Cortex of kidney (tissue), 1 donor: ENCODE measurements at places on chromosomes 2 and 18.

DNA sequence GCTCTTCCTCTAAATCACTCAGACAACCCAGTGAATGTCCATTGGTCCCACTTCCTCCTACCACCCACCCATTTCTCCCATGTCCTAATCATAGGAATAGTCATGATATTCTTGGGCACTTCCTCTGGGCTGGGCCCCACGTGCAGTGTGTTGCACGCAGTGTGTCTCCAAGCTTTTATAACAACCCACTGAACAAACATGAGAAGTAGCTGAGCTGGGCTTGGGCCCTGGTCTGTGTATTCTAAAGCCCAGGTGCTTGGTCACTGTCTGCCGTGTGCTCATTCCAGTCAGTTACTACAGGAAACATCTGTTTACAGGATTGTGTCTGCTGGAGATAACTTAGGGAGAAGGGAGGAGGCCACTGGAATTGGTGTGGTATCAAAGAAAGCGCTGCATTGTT lies 64.2 kb upstream of the THOC1 start:
- DNase-seq = no peak

DNA sequence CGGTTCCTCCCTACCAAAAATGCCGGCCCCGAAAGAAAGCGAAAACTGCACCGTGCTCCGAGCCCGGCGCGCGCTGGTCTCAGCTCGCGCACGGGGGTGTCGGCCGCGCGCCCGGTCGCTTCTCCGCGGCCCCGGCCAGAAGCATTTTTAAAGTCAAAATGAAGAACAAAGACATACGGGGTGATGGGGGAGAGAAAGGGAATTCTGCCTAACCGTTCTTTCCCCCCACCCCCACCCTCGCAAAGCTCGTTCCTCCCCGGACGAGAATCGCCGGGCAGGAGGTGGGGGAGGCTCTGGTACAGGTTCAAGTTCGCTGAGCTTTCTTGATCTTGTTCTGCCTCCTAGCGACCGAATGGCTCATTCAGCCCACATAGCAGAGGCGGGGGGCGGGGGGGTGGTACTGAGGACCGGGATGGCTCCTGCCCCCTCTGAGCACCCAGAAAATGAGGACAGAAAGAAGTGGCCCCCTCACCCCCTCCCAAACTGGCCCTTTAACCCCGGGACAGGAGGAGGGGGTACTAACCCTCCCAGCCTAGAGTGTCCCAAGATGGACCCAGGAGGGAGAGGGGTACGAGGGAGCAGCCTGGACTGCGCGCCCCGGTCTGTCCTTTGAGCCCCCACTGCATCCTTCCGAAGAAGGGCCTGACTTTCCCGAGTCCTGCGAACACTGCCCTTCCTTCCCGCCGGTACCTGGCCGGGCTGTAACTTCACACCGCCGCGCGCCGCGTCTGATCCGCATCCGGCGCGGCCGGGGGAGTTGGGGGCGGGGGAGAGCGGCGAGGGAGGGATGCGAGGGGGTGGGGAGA lies 3.1 kb downstream of the BCL11A start:
- no peak for DNase-seq

GRCh38 chr18:59910967-59911366 lies 11.2 kb downstream of the PMAIP1 start:
- DNase-seq = no peak

DNA sequence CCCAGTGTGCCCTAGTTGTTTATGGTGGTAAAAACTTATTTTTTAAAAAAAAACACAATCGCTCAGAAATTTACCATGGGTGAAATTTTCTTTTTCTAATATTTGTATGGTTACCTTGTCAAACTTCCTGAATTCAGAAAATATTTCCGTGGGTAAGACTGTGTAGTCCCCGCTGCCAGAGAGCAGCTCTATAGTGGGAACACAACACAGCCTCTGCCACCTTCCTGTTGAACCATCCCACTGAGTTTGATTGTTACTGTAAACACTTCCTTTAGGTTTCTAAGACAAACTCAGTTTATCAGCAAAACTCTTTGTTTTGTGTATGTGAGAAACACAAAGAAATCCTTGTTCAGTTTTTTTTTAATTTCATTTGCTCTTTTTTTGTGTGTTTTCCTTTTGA lies 17.9 kb downstream of the DNAH6 start:
- no peak for DNase-seq

DNA sequence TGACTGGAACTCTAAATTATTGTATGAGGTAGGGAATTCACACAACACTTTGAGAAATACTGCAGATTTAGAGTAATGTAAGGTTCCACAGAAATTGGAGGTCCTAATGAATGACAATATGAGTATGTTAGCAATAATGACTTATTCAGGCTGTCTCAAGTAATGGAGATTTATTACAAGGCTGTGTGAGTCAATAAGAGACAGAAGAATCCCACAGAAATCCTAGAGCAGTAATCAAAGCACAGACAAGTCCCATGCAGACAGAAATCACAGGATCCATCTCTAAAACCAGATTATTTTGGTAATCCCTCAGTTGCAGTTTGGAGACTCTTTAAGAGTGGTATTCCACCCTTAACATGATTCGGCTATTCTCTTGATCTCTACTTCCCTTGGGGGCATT lies 83.6 kb downstream of the FAM161A start:
- no peak for DNase-seq

DNA sequence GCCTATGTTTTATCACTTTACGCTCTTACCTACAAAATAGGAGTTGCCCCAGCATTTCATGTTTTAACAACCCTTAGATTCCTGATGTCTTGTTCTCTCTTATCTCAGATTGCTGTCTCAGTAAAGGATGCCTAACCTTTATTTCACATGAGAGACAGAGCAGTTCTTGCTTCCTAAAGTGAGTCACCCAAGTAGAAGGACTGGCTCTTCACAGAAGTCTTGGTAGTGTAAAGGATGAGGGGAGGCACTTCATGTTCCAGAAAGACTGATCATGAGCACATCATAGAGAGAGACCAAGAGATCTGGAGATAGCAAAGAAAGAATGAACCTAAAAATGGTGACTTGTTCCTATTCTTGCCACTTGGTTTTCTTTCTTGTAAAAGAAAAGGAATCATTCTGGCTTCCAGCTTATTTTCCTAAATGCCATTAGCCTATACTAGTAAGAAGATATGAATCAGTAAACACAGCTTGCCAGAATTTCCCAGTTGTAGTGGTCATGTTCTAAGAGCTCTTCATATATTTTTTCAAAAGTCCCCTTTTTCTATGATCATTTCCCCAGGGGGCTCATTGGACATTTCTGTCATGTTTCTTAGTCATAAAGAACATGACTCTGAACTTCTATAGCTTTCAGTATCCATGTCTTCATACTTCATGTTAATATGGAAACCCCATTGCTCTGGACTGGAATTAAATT lies 54.9 kb downstream of the MAPRE2 start:
- DNase-seq = no peak

GRCh38 chr18:74342416-74343043 lies 26.9 kb downstream of the C18orf63 start:
- no peak for DNase-seq

DNA sequence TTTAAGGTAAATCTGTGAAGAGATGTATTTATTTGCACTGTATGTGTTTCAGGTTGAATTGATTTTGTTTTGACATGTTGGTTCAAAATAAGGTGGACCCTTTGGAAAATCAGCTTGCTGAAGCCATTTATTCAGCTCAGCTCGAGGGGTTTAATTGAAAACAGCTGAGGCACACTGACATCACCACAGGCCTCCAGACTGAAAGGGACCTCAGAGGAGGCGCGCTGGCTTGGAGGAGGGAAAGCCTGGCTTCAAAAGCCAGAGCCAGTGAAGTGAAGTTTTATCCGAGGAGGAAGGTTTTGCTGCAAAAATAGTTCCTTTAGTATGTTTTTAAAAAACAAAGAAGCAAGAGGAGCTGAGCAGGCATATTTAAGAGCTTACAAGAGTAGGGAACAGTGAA lies 26.9 kb upstream of the DNMT3A start:
- DNase-seq = no peak

DNA sequence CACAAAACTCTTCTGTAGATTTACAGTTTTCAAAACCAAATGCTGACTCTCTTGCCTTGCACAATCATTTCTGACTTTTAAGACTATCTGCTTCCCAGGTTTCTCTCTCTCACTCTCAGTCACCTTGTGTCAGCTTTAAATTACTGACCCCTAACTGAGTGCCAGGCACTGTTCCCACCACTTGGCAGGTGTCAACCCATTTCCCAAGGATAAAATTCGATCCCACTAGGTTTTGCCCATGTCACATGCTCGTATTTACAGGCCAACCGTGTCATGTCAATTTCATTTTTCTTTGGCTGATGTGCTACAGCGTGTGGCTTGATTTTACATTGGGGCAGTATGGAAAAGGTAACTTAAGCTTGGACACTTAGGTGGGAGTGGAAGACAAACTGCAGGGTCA lies 26.1 kb upstream of the LMAN1 start:
- DNase-seq = no peak

DNA sequence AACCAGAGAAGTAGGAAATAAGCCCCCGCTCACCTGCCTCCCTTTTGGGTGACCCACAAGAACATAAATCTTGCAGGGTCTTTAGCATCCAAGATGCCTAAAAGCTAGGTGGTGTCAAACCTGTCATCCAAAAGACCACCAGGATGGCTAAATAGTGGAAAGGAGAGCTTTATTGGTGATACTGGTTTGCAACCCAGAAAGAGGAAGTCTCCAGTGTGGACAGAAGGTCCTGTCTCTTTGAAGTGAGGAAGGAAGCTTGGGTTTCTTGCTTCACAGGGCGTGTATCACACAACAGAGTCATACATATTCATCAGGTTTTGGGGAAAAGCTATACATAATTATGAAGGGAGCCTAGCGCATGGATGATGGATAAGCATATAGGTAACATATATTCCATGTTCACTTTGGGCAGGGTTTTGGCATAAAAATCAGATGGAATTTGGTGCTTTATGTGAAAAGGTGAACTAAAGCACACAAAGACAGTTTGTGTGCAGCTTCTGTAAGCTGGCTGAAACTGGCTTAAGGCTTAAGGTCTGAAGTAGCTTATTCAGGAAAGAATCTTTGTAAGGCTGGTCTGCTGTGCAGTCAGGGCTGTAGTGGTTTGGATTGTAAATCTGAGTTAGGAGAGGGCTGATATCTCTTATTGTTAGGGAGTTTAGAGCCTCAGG lies 102.2 kb upstream of the MSH2 start:
- DNase-seq = no peak

DNA sequence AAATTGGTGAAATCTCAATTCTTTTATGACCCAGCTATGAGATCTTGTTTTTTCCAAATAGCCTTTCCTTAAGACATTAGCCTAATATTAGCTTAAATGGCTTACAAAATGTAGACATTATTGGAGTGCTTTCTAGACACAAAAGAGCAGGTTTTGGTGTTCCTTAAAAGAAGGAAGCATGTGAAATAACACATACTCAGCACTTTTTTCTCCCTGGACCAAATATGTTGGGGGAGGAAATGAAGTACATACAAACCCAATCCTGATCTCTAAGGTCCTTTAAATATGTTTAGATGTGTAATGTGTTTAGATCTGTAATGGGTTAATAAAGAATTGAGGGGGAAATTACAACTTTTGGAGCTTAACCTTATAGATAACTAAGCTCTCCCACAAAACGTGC lies 3.4 kb upstream of the ZDBF2 start:
- DNase-seq = no peak

DNA sequence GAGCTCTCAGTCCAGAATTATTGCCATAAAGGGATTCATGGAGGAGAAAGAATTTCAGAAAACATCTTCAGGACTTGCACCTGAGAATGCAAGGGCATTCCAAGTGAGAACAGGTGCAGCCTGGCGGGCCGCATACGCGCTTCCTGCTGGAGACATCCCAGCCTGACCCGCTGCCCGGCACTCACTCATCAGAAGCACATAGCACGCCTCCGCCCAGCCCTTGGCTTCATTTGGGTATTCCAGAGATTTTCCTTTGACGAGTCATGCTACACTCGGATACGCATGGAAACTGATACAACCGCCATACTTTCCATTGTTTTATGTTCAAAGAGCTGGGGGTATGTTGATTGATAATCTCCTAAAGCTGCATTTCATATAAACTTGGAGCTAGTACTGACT lies 228.0 kb upstream of the ID2 start:
- DNase-seq = no peak

GRCh38 chr2:119749477-119750012 lies 10.2 kb upstream of the PTPN4 start:
- no peak for DNase-seq

DNA sequence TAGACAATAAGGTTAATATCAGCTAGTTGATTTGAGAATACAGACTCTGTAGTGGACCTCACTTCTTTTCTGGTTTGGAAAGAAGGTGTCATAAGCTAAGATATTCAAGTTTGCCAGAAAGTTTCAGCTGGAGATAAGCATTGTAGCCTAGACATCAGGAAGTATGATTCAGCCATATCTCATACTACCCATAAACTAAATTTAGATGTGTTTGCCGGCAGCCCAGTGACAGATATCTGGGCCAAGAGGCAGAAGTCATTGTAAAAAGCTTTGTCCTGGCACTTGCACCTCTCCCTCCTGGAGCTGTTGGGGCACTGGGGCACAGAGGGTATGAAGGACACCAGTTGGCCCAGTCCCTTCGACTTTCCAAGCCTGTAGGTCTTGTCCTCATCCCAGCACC lies 128.0 kb downstream of the EPHA4 start:
- no peak for DNase-seq

DNA sequence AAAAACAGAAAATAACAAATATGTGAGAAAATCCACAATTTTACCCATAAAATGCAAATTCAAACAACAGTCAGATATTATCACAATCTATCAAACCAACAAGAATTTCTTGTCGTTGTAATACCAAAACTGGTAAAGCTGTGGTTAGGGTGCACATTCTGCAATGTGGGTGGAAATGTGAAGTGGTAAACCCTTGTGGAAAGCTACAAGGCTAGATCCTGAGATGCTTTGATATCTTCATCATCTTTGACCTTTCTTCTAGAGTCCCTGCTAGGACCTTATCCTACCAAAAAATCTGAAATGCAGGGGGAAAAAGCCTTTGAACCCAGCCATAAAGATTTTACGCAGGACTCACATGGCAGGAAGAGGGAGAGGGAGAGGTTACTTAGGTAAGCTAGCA lies 17.2 kb upstream of the ATG16L1 start:
- no peak for DNase-seq

DNA sequence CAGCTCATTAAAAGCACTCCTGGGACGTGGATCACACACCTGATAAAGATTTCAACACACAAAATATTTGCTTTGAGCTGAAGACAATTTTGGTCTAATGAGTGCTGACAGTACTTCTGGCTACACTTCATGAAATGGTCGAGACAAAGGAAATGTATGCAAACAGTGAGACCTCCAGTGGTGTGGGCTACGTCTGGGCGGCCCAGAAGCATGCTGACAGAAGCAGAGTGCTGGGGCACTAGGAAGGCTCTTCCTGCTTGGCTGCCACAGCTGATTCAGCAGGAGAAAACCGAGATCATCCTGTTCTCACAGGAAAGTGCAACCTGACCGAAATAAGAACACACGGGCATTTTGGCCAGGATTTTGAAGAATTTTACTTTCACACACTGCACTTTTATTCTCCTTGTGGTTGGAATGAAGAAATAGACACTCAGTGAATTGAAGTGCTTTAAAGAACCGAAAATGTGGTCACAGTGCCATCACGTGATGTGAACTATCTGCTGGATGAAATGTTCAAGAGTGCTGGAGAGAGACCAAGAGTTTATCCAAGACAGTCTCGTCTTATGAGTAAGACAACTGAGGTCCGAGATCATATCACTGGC lies 149.5 kb downstream of the CCBE1 start:
- DNase-seq = no peak
